ENCODE measurements at places on chromosomes 2 and 18.

DNA sequence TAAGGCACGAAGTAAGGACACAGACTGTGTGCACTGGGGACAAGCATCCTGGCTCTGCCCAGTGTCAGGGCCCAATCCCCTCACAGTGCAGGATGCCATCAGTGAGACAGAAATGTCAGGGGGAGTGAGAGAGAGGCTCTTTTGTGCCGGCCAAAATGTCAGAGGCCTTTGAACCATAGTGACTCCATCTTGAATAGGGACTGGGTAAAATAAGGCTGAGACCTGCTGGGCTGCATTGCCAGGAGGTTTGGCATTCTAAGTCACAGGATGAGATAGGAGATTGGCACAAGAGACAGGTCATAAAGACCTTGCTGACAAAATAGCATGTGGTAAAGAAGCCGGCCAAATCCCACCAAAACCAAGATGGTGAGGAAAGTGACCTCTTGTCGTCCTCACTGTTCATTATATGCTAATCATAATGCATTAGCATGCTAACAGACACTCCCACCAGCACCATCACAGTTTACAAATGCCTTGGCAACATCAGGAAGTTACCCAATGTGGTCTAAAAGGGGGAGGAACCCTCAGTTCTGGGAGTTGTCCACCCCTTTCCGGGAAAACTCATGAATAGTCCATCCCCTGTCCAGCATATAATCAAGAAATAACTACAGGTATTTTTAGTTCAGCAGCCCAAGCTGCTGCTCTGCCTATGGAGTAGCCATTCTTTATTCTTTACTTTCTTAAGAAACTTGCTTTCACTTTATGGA, 337.4 kb downstream of the LPIN1 start:
- ATAC-seq = no peak

GRCh38 chr18:79756143-79756500, 41.6 kb upstream of the KCNG2 start:
- no peak for ATAC-seq

DNA sequence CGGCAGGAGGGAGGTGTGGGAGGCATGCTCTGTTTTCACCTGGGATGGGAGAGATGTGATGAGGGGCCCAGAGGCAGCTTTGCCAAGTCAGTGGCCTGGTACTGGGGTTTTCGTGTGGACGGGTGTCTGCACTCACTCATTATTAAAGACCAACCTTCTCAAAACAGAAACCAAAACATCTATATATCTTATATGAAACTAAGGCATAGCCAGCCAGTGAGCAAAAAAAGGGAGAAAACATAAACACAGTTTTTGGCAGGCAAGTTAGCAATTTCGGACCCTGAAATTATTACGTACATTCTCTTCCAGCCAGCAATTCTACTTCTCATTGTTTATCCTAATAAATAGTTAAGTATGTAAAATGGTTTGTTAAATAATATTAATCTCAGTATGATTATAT, 181.1 kb upstream of the SMAD2 start:
- ATAC-seq = no peak

- ATAC-seq = peak; percentile 47
These were observed 42.9 kb upstream of the RFX8 start for GRCh38 chr2:101517758-101518271.

DNA sequence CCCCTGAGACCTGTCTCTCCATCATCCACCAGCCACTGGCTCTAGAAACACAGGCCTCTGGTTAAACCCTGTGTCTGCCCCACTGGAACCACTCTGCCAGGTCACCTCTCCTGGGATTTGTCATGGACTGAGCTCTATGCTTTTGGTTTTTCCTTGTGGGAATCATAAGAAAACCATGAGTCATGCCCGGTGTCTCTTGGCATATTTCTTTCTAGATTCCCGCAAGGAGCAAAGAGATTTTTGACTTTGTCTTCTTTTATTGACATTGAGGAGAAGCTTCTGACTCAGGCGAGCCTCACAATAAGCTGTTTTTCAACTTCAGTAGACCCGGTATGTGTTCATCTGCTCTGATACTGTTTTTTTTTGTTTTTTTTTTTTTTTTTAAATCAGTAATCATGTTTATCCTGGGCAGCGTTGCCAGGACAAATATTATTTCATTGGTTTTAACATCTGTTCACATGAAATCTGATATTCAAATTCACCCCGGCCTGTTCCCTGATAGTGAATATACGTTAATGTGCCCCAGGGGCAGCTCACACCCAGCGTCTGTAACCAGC, 207.1 kb downstream of the ACKR3 start:
- ATAC-seq = no peak

DNA sequence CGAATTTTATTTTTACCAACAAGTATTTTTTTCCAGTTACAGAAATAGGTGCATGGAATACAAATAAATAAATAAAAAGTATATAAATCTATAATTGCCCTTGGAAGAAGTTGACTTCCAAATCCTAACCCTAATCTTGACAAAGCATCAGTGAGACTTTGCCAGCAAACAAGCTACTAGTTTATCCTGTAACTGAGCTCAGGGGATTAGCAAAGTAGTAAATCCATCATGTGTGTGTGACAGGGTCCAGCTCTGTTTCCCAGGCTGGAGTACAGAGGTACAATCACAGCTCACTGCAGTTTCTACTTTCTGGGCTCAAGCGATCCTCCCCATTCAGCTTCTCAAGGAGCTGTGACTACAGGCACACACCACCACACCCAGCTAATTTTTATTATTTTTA, 948.0 kb upstream of the CNTNAP5 start:
- no peak for ATAC-seq

GRCh38 chr18:76554547-76555222, 59.6 kb upstream of the ZNF516 start:
- no peak for ATAC-seq

DNA sequence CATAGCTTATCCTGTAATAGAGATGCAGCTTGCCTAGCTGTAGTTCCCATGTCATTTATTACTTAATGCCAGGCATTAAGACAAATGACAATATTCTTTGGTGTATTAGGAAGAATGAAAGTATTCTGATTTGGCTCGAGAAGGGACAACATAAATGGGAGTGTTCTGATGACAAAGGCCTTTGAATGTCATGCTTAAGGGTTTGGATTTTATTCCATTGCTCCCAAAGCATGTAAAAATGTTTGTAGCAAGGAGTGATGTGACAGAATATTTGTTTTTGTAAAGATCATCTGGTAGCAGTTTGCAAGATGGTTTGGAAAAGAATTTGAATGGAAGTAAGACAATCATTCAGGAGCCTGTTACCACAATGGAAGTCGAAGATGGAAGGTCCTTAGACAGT, 30.4 kb downstream of the EEF1B2 start:
- ATAC-seq = no peak

DNA sequence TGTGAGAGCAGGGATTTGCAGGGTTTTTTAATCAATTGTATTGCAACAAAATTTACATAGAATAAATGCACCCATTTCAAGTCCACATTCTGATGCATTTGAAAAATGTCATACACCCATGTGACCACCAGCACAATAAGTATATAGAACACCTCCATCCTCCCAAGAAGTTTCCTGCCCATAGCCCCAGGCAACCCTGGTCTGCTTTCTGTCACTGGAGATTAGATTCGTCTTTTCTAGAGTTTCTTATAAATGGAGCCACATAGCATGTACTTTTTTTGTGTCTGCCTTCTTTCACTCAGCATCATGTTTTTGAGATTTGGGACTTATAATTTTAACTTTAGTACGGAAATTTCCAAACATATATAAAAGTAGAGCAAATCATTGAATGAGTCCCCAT, 127.2 kb upstream of the EPAS1 start:
- no peak for ATAC-seq

DNA sequence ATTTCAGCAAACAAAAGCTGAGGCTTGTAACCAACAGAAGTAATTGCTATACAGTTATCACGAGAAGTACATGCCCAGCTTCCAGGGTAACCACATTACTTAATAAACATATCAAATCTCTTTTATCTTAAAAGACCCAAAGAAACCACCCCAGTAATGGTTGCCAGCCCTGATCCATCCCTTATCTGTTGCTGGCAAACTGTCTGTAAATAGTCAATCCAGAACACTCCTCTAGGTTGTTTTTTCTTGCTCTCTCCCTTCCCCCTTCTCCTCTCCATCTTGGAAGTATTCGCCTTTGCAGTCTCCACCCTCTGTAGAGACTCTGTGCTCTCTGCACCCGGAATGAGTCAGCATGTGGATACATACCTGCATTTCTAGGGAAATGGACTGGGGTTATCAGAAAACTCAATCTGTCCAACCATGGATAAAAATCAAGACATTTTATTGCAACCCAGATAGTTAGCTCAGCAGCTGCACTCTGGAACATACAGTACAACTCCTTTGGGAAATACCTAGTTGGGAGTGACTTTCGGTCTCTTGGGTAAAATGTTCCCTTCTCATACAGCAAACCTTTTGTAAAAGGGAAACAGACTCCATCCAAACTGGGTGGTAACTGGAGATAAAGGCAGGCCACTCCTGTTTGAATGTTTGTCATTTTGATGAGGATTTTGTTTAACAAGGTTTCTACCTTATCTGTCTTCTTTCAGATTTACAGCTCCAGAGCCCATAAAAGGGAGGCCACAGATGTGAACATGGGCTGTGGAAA, 123.5 kb upstream of the FOSL2 start:
- ATAC-seq = no peak

GRCh38 chr2:64670047-64670446, 16.3 kb upstream of the SERTAD2 start:
- no peak for ATAC-seq

DNA sequence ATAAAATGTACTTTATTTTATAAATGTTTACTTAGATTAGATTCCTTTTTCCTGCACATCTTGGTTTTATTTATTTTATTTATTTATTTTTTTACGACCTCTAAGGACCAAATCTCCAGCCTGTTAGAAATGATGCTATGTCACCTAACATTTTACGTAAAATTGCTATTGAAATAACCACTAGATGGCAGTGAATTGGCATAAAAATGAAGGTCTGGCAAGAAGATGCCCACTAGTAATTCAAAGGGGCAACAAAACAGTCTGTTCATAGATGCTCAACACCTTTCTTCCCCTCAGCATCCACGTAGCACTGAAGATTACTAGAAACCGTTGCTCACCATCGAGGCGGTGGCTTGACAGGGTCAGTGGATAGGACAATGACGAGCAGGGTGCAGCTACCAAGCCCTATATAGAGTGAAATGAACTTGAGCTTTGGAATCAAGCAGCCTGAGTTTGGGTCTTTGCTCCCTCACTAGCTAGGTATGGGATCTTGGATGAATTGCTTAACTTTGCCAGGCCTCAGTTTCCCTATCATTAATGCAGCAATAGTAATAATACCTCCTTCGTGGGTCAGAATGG, 128.7 kb upstream of the L3MBTL4 start:
- ATAC-seq = no peak
